ENCODE measurements at places on chromosomes 13 and 19.

- DNase-seq: peak; percentile 88
Observed at GRCh38 chr19:20661150-20661819, at the start of gene ZNF626. TSS of gene ZNF626 (minus strand) at chr19:20661571. CDS start at chr19:20661446, 125 bp downstream.

- no peak for DNase-seq
Observed at GRCh38 chr19:13803038-13803437, 7.8 kb downstream of the ZSWIM4 start.

DNA sequence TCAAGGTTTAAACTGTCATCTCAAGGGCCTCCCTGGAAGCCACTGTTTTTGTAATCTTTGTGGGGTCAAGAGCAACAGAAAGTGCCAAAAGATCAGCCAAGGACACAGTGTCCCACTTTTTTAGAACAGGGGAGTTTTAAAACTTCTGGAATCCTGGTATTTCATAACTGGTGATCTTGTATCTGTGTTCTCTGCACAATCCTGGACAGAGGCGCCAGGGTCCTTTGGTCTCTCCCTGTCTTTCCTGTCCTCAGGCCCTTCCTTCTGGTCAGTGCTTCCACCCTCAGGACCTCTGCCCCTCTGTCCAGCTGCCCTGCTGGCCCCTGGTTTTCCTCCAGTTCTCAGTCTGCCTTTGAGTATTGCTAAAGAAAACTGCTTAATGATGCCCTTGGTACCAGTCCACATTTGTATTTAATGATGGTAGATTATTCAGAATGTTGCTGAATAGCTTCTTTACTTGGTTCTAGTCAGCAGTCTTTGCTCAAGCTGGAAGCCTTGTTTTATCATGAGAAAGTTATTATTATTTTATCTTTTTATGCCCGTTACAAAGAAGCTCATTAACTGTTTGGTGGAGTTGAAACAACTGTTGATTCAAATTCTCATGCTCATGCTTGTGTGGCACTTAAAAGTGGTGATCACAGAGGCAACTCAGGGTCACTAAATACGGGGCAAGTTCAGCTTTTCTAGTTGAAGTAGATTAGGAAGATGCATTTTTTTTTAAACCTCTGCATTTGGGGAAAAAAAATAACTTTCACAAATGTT, 47.5 kb downstream of the WASF3 start:
- no peak for DNase-seq

DNA sequence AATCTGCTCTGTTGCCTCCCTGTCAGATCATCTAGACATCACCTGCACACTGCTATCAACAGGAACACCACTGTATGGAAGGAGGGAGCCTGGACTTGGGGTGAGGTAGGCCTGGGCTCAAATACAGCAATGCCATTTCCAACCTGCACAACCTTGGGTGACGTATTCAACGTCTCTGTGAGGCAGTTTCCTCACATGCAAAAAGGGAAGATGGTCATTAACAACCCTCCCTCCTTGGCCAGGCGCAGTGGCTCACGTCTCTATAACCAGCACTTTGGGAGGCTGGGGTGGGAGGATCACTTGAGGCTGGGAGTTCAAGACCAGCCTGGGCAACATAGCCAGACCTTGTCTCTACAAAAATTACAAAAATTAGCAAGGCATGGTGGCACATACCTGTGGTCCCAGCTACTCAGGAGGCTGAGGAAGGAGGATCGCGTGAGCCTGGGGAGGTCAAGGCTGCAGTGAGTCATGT, 13.1 kb downstream of the XRCC1 start:
- no peak for DNase-seq

- DNase-seq: no peak
Observed at GRCh38 chr19:2014731-2015607, 545 bp downstream of the BTBD2 start.

DNA sequence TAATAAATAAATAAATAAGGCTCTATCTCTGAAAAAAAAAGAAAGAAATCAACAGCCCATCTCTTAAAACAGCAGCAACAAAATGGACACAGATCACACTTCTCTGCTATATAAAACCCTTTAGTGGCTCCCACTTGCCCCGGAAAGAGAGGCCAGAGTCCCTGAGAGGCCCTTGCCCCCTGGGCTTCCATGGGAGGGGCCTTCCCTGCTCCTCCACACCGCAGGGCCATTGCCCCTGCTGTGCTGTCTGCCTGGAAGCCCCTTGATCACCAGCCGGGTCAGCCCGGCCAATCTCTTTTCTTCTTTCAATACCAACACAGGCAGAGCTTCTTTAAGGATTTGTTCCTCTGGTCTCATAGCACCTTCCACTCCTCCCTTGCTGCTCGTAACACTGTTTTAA, 171.1 kb downstream of the URI1 start:
- DNase-seq: no peak

DNA sequence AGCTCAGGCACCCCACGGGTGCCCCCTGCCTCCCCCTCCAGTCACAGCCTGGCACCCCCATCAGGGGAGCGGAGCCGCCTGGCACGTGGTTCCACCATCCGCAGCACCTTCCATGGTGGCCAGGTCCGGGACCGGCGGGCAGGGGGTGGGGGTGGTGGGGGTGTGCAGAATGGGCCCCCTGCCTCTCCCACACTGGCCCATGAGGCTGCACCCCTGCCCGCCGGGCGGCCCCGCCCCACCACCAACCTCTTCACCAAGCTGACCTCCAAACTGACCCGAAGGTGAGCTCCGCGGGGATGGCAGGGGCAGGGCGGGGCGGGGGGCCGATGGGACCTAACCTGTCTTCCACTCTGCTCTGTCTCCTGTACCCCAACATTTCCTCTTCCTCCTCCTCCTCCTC, 25.0 kb downstream of the CKM start:
- no peak for DNase-seq

DNA sequence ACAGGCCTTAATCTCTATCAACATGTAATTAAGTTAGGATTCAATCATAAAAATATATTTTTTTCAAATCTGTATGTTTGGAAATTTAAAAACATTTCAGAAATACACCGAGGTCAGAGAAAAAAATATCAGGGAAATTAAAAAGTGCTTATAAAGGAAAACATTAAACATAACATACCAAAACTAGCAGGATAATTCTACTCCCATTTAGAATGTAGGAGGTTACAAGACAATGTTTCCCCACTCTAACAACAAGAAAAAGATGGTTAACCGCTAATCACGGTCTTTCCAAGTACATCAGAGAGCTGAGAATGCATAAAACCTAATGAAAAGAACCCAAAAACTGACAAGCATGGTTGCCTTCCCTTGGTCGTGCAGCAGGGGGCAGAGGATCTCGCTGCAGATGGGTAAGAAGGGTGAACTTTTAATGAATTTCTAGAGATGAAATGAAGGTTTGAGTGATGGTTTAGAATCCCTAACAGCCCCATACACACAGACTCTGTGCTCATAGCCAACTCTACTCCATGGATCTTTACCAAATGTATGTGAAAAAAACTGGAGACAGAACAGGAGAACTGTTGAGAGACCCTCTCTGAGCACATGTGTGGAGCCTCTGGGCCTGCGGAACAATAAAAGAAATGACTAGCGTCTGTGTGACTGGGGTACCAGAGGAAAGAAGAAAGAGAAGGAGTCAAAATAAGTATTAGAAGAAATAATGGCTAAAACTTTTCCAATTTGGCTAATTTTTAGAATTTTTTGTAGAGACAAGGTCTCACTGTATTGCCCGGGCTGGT, 51.3 kb upstream of the LSM14A start:
- no peak for DNase-seq

GRCh38 chr19:46925548-46925950, 64.8 kb downstream of the ARHGAP35 start:
- no peak for DNase-seq

GRCh38 chr19:41255171-41255570, 9.0 kb upstream of the HNRNPUL1 start:
- no peak for DNase-seq

- no peak for DNase-seq
Observed at GRCh38 chr13:27266917-27267316, 3.7 kb upstream of the RASL11A start.

DNA sequence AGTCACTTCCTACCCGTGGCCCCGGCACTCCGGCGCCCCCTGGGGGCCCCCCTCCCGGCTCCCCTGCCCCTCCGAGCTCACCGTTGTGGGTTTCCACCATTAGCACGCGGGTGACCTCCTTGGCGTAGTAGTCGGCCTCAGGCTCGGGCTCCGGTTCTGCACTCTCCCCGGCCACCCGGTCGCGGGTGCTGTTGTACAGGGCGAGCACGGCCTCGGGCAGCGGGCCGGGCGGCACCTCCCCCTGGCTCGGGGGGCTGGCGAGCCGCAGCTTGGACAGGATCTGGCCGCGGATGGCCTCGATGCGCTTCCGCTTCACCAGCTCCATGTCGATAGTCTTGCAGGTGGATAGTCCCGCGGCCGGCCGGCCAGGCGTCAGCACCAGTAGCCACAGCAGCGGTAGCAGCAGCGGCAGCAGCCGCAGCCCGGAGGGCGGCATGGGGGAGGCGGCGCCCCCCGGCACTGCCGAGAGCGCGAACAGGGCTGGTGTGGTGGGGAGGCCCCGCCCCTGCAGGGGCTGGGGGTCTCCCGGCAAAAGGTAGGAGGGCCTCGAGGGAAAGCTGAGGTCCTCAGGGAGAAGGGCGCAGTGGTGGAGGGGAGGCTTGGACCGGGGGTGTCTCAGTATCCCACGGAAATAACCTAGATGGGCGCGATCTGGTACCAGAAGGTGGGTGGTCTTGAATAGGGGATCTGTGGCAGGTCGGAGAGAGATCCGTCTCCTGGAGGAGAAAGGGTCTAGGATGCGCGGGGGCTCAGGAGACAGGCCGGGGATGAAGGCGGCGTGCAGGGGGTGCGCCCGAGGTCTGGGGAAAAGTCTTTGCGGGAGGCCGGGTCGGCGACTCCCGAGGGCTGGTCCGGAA, 885 bp downstream of the TGFB1 start:
- peak; percentile 70 for DNase-seq

DNA sequence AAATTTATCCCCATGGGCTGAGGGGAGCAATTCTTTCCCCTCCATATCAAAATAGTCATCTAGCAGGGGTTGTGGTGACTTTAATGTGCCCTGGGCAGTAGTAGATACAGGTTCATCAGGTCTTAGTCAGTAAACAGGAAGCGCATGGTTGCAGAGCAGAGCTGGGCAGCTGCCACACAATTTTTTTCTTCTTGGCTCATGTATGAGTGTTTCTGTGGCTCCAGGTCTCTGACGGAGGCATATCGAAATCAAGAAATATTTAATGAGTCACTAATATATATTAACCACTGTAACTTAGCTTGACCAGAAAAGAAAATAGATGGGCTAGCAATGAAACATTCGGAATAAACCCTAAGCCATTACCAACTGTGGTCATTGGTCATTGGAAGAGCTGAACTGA, 68.4 kb upstream of the UBL3 start:
- no peak for DNase-seq

- DNase-seq: no peak
Observed at GRCh38 chr13:109208522-109208921, 577.9 kb downstream of the IRS2 start.

GRCh38 chr19:16496613-16496983, 404 bp downstream of the C19orf44 start:
- DNase-seq: no peak

DNA sequence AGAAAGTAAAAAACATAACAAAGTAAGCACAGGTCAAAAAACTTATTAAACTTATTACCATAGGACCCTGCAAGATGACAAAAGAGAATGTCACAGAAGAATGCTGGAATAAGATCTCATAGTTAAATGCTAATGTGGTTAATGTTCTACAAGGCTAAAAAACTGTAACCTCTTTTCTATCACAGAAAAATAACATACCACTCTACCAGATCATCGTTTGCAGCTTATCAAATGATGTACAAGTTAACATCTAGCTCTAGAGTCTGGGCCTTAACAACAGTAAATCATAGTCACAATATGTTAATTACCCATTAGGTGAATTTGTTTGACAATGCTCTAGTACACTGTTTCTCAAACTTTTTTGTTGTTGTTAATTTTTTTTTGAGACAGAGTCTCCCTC, 53.0 kb downstream of the NUFIP1 start:
- DNase-seq: no peak

DNA sequence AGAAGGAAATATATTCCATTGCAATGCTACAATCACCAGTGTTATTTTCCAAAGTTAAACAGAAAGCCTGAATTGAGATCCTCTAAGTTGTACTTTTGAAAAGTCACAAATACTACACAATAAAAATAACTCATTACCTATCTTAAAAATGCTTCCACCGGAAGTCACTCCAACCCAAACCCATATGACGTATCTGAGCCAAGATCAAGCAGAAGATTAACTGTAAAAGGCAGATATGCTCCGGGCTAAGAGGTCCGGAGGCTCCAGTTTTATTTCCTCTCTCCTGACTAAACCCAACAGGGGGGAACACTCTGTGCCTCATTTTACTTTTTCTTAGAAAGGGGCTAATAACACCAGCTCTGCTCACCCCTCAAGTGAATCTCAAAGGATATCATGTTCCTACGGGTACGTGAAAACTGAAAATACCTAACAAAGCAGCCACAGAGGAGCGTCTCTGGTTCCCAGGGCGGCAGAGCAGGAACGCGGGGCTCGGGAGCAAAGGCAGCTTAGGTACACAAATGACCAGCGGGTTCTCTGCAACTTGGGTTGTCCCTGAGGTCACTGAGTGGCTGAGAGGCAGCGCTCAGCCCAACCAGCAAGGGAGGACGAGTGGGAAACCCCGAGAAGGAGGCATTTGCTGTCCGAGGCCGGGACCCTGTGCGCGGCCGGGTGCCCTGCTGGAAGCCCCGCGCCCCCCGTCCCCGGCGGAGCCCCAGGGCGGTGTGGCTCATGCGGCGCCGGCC, 750 bp downstream of the RAB20 start:
- no peak for DNase-seq

DNA sequence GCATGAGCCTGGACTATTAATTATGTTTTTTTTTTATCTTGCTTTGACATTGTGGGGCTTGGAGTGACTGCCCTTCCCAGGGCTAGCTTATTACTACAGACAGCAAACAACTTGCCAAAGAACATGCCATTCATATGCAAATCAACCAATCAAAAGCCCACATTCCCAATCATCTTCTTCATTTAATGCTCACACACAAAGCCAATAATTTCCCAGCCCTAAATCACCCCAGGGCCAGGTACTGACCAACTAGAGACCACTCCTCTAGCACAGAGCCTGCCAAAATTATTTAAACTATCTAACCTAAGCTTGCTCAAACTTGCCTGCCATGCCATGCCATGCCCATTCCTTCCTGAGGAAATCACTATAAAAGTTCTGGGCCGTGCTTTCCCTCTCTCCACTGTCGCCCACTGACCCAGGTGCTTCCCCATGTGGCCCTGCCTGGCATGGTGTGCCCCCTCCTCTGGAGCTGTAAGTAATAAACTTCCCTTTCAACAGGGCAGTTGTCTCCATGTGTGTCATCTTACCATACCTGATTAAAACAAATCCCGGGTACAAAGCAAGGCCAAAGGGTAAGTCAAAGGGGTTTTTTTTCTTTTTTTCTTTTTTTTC, 15.7 kb downstream of the PBX4 start:
- DNase-seq: no peak
